ENCODE measurements at places on chromosomes 5 and 9.

DNA sequence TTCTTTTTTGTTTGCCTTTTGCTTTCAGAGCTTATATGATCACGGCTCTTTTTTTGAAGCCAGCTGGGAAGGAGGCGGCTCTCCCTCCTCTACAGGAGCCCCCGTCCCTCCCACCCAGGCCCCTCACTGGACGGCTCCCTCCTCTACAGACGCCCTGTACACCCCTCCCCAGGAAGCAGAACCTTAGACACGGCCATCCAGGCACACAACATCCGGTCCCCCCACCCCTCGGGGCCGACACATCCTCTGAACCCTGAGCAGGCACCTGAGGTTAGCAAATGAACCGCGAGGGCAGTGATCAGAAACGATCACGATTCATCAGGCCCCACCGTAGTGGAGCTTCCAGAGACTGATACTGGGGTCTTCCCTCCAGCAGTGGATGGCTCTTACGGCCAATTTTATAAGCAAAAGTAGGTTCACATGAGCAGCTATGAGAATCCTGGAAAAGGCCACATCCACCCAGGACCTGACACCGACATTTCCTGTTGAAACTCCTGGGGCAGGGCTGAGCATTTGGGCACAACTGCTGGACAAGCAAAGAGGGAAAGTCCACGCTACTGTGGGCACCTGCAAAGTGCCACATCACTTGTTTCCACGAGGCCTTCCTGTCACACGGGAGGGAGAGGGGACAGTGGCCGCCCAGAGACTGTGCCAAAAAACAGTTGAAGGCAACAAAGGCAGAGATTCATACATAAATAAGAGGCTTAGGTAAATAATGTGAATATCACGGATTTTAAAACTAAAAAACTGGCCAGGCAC lies 78.9 kb downstream of the SEMA4D start:
- DNase-seq = peak; percentile 68

- no peak for DNase-seq
Observed at GRCh38 chr5:149651686-149652085, 70.4 kb downstream of the ARHGEF37 start.

DNA sequence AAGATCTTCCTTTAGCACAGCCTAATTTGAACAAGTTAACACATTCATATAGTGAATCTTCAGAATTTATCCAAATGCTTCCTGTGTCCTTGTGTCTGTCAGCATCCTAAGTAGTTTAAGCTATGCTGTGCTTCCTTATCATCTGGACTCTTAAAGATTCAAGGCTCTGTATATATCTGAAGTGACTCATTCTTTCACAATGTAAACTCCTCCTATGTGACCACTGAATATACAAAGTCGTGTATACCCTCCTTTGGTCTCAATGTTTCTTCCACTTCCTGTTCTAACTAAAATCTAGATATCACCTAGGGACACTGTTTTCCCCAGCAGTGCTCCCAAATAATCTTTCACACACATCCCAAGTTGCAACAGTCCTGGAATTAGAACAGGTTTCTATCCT lies 935.7 kb upstream of the NUDT12 start:
- DNase-seq = no peak

DNA sequence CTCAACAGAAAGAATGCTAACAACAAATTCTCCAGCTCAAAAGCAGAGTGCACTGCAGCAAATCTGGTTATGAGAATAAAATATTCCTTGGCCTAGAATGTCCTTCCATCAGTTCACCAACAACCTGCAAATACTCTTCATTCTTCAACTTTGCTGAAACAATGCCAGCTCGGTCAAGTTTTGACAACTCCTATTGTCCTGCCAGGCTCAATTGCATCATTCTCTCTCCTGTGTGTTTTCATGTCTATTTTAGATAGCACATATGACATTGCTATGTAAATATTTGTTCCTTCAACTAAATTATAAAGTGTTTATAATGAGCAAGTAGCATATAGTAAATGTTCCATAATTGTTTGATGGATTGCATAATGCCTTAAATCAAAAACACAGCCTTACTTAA lies 463.8 kb downstream of the TLE1 start:
- no peak for DNase-seq

- no peak for DNase-seq
Observed at GRCh38 chr5:37721447-37721871, 118.4 kb downstream of the GDNF start.

GRCh38 chr5:81234801-81235200 lies 1.7 kb downstream of the CKMT2 start:
- DNase-seq = no peak

GRCh38 chr5:76040806-76041205 lies 42.4 kb upstream of the SV2C start:
- no peak for DNase-seq

DNA sequence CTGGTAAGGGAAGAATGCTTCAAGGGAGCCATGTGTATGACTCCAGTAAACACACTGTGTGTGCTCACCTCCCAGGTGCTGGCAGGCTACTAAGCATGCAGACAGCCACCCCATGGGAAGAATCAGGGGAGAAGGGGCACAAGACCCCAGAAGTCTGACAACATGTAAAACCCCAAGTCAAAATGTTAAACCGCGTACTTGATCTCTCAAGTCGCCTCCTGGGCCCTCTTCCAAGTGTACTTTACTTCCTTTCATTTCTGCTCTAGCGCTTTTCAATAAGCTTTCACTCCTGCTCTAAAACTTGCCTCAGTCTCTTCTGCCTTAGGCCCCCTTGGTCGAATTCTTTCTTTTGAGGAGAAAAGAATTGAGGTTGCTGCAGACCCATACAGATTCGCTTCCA lies 31.3 kb downstream of the DAPK1 start:
- no peak for DNase-seq

GRCh38 chr5:35103637-35104299 lies 56.0 kb upstream of the AGXT2 start:
- no peak for DNase-seq

- no peak for DNase-seq
Observed at GRCh38 chr9:129806061-129806460, 3.1 kb downstream of the TOR1B start.

GRCh38 chr5:139134906-139135305 lies 63.3 kb downstream of the SIL1 start:
- no peak for DNase-seq

DNA sequence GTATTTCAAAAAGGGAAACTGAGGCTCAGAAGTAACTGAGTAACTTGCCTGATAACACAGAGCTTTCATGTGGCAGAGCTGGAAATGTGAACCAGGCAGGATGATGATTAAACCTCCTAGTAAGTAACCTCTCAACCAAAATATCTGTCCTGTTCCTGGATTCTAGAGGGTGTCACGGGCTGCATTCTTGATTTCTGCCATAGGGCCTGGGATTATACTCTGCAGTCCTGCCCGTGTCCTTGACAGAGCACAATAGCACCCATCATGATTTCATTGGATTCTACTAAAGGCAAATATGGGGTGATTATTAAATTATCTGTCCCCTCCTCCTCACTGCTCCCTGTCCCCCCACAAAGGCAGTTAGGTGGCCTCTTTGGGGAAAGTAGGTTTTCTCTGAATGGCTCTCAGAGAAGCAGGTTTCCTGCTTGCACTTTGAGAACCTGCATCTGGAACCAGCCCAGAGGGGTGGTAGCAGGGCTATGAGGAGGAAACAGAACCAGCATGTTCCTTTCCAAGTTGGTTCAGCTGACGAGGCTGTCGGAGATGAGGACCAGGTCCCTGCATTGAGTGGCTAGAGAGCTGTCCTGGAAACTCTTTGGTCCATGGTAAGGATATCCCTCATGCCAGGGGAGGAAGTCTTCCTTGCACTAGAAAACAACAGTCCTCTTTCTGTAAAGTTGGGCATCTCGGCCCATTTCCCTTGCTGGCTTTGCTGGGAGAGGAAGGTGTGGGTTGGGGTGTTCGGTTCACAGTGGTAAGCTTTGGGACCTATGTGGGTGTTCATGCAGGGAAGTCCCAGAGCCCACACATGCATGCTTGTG lies 36.6 kb downstream of the PPARGC1B start:
- DNase-seq = no peak

- no peak for DNase-seq
Observed at GRCh38 chr5:62182802-62183201, 123.2 kb upstream of the KIF2A start.

GRCh38 chr5:83337453-83338035 lies 134.0 kb upstream of the VCAN start:
- DNase-seq = no peak

DNA sequence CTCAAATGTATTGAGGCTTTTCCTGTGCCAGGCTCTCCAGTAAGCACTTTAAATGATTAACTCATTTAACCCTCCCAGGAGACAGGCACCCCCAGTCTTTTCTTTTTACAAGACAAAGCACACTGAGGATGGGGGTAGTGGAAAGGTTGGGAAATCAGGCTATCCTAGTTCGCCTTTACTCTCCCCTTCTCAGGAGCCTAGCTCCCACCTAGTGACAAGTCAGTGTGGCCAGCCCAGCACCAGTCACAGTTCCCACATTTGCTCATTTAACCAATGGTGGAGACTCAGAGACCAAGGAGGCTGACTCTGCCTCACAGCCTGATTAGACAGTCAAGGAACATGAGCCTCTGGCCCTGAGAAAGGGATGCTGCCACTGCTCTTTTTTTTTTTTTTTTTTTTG lies 3.5 kb downstream of the ALDH7A1 start:
- no peak for DNase-seq

DNA sequence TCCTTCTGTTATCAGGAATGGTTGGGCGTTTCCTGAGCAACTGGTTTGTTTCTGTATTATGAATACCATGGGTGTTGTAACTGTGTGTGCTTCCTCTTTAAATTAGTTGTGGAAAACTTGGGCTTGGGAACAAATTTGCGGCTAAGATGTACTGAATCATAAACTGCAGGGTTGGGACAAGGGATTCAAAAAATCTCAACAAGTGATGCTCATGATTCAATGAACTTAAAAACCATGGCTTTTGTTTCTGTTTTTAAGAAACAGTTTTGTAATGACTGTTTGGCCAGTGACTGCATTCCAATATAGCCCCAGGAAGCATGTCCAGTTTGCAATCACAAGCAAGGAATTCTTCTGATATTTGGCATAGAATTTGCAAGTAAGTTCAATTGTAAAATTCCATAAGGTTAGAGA lies 657.5 kb upstream of the WWC1 start:
- no peak for DNase-seq

GRCh38 chr5:4246447-4246846 lies 650.8 kb downstream of the IRX1 start:
- no peak for DNase-seq

GRCh38 chr5:115850744-115851416 lies 9.1 kb downstream of the AP3S1 start:
- DNase-seq = no peak

DNA sequence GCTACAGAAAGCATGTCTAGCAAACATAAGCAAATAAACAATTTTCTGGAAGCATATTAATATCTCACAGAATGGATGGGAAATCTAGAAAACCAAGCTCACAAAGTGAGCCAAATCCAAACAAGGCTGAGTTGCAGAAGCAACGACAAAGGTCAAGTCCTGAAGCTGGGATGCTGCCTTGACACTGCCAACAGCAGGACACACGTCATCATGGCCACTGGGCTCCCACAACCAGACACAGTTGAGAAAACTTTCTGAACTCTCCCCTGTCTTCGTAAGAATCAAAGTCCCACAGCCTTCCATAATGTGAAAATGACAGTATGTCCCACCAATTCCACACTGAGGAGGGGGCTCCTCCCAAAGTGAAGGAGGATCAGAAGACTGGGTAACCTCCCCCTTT lies 37.6 kb downstream of the EPB41L4A start:
- no peak for DNase-seq

DNA sequence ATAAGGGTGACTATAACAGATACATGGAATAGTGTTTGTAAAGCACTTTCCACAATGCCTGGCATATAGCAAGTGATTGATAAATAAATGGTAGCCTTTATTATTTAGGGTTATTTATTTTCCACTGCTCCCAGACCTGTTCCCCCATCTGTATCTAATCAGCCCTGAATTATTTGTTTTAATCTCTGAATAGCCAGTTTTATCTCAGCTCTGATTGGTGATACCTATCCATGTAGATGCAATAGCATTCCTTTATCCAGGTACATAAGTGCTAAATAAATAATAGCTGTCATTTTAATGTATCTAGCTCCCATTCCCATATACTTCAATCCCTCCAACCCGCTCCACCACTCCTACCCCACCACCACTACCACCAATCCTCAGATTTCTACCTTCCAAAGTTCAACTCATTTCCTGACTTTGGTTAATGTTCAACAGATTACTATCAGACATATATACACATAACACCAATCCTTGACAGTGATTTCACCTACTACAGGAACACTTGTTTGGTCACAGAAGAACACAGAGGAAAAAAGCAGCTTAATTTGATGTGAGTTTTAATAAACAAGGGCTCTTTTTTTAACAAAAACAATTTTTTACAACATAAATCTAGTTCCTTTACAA lies 14.0 kb downstream of the PRKAA1 start:
- no peak for DNase-seq

DNA sequence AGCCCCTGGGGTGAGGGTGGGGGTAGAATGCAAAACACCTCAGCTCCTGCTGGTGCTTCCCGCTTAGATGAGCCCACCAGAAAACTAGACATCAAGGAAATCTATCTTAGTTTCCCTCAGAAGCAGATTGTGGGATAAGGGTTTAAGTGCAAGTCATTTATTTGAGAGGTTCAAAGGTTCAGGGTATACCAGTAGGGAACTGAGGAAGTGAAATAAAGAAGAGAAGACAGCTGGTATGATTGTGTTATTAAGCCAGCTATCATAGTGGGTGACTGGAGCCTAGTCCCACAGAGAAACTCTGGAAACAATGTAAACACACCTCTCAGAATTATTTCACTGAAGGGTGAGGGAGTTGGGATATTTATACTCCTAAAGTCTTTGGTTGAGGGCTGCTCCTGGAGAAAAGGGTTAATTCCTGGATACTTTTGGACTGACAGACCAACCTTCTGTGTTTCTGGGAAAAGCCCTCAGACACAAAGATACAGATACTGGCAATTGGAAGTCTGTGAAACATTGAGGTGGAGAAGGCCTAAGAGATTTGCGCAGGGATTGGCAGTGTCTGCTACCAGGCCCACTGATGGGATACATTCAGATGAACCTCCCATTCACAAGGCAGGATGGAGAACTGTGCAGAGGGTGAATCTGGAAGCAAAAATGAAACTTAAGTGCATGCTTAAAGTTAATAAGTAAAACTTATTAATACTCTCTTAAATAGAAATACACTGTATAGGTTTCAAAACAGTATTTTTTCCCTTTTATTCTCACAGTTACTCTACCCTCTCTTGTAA lies 6.4 kb upstream of the DCTN4 start:
- DNase-seq = no peak

- no peak for DNase-seq
Observed at GRCh38 chr5:38134810-38135209, 123.5 kb upstream of the EGFLAM start.

- no peak for DNase-seq
Observed at GRCh38 chr9:68832861-68833518, 128.0 kb downstream of the PIP5K1B start.

- peak; percentile 13 for DNase-seq
Observed at GRCh38 chr9:121886759-121887485, 206.2 kb downstream of the TTLL11 start.

- no peak for DNase-seq
Observed at GRCh38 chr5:78509884-78510769, 138.4 kb downstream of the LHFPL2 start.

DNA sequence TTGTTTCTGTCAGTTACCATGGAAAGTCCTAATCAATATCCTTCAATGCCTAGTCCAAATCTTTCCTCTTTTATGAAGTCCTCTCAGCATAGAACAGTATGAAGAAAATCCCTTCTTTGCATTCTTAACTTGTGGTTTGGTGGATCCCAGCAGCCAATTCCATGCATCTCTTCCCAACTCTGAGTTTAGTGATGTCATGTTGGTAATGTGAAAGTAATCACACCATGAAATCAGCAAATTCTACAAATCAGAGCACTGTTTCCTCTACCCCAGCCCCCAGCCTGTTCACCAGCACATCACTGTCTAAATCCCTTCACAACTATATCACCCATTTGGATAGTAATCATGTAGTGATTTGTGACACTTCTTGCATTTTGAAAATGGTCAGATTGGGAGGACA lies 4.7 kb upstream of the C1QTNF2 start:
- DNase-seq = no peak
